ENCODE measurements at places on chromosomes 1 and 21. TPM values are rescaled to one million over a fixed set of nuclear protein-coding genes. Genes with fewer than 3 reads are reported as not detected.

The TNFAIP8L2 gene
- total RNA-seq = not detected

The FAM43B gene
- 1.4 TPM for total RNA-seq

The KRTAP25-1 gene
- total RNA-seq = not detected

The ZNF683 gene
- not detected for total RNA-seq
